Left ventricle myocardium inferior (tissue), 1 donor: ENCODE measurements at places on chromosomes 3 and 15. TPM values are rescaled to one million over a fixed set of nuclear protein-coding genes. Genes with fewer than 3 reads are reported as not detected.

GRCh38 chr3:57791245-57791644, 35.1 kb downstream of the SLMAP start:
- DNase-seq = no peak

SAXO2 gene
- total RNA-seq = 2.6 TPM

DNA sequence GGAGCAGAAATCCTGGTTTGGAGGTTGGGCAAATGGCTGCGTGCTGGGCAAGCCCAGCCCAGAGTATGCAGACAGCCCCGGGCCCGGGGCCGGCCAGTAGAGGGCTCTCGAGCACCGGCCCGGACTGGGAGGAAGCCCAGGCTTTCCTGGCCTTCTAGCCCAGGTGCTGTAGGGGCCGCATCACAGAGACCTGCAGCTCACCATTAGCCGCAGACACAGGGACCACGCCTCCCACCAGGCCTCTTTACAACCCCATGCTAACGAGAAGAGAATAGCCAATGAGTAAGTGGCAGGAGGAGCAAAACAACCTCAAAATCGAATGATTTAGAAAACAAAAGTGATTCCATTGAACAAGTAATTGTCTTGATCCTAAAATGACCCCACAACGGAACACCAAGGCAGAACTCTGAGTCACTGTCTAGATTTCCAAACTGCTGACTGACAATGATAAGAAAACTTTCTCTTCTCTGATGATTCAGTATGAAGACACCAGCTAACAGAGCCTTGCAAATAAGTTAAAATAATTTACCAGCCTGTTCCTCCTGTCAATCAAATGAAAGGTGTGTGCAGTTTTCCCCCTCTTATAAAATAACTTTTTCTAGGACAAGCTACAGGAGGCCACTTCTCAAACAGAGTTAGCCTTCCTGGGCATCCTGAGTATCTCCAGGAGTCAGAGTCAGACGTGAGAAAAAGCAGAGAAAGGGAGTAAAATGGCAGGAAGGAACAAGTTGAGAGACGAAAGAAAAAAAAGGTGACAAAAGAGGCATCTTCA, 102.2 kb downstream of the DGKG start:
- peak; percentile 53 for DNase-seq

C3orf22 gene
- not detected for total RNA-seq

ERC2 gene
- total RNA-seq = 0.99 TPM

- DNase-seq = no peak
Measured at GRCh38 chr3:140756240-140757016, 78.6 kb downstream of the TRIM42 start.

GRCh38 chr3:53226841-53227407, 28.9 kb downstream of the TKT start:
- DNase-seq = no peak
